CMK (cell line): ENCODE measurements at places on chromosomes 7 and 10.

- DNase-seq: no peak
These were observed 411 bp downstream of the BCCIP start for GRCh38 chr10:125823663-125824251.

DNA sequence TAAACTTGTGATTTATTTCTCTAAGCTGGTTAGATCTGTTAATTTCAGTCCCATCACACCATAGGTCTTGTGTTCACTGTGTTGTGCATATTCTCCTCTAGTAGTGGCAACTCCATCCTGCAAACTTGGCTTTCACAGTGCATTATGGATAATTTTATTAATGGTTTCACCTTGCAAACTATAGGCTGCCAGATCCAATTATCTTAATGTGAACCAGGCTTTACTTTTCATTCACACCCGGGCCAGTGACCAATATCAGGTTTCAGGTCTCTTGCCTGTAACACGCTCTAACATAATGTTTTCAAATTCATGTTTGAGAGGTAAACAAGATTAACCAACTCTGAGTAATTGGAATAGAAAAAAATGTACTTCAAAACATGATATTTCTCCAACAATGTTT is 1293.0 kb downstream of the REEP3 start:
- no peak for DNase-seq

DNA sequence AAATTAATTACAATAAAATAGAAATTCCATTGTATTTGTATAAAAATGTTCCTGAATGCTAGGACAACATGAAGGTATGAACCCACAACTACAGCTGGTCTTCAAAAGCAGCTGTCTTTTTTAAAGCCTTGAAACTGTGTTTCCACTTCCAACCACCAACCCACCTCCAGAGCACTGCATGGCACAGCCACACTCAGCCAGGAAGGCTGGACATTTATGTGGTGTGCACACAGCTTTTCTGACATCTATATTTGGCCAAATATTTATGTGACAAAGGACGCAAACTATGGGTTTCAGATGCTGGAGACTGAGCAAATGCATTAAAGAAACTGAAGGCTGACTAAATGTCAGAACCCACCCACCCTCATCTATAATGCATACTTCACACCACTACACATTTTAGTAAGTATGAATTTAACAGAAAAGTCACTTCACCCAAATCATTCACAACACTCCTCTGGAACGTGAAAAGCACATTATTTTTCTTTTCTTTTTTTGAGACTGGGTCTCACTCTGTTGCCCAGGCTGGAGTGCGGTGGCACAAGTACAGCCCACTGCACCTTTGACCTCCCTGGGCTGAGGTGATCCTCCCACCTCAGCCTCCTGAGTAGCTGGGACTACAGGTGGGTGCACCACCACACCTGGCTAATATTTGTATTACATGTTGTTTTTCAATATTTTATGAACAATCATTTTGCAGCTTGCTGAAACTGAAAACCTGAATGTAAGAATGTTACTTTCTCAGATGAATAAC is 27.9 kb upstream of the DAGLB start:
- DNase-seq: no peak

DNA sequence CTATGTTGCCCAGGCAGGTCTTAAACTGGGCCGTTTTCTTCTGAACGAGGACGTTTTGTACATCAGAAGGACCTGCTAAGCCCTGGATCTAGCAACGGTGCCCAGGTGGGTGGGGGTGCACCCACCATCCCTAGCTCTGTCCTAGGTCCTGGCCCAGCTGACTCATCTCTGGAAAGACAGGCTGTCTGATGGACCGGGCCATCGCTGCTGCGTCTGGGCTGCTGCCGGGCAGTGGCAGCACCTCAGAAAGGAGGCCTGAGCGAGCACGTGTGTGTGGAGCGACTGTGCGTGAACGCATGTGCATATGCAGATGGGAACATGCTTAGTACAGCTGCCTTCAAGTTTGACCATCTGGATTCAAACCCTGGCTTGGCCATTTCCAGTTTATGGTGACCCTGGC is 7.3 kb upstream of the ELFN1 start:
- DNase-seq: no peak

GRCh38 chr10:17685233-17685840 is 41.4 kb downstream of the STAM start:
- no peak for DNase-seq

GRCh38 chr7:3194501-3195141 is 106.4 kb upstream of the SDK1 start:
- DNase-seq: no peak

DNA sequence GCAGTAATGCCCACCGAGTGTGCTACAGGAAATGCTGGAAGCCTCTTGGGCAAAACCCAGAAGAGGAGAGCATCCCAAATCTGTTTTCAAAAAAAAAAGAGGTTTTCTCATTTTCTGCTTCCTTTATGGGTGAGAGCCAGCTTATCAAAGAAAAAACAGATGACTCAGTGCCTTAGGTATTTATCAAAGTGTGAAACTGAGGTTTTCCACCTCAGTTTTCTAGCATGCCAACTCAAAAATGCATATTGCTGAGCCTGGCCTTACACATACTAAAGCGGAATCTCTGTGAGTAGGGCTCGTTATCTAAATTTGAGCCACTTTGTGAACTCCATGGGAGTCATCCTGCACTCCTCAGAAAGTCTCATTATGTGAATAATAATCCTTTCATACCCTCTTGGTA is 705.1 kb downstream of the SUGCT start:
- no peak for DNase-seq

DNA sequence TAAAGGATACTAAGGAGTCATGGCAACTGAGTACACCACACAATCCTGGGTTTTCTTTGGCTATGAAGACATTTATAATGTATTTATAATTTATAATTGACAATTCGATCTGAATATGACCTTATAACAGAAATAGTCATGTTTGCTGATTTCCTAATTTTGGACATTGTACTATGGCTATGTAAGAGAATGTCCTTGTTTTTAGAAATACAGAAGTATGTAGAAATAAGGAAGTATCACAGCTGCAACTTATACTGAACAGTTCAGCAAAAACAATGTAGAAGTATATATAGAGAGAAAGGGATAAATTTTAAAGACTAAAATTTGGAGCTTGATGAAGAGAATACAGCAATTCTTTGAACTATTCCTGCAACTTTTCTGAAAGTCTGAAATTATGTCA is 32.6 kb downstream of the PRLHR start:
- DNase-seq: no peak

DNA sequence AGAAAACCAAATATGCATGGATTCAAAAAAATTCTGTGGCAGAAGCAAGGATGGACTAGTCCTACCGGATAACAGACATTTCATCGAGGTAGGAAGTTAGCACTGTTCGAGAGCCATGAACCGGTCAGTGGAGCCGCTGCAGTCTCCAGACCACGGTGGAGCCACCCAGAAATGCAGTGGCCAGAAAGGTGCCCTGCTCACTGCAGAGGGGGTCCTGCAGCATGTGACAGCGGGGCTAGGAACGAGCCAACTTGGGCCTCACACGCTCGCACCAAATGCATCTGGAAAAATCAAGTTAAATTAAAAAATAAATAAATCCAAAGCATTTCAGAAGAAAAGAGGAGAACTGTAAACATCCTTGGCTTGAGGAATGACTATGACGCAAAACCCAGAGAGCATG is 13.1 kb upstream of the CFAP46 start:
- no peak for DNase-seq

DNA sequence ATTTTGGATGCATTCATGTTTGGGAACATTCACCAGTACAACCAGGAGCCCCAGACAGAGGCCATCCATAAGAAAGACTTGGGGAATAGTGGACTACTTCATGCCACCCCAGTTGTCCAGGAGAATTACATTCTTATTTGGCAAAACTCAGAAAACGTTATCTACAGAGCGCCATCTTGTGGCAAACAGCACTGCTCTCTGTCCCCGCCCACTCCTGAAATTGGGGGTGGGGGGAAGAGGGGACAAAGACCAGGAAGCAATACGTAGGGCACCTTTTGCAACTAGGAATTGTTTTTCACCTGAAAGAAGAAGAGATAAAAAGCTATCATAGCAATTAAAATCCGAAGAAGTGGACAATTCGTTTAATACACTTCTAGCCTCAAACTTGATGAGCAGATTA is 134.6 kb upstream of the MGMT start:
- no peak for DNase-seq

DNA sequence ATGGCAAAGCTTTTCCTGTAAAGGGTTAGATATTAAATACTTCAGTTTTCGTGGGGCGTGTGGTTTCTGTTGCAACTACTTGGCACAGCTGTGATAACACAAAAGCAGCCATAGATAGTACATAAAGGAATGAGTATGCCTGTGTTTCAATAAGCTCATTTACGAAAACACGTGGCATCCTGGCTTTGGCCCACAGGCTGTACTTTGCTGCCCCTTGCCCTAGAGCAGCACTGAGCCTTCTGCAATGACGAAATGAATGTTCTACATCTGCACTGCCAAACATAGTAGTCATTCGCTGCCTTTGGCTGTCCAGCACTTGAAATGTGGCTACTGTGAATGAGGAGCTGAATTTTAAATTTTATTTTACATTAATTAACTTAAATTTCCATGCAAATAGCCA is 376.2 kb upstream of the TPK1 start:
- no peak for DNase-seq

- DNase-seq: peak; percentile 7
These were observed 43.7 kb downstream of the DNAJB9 start for GRCh38 chr7:108613147-108613948.

GRCh38 chr10:70518695-70519094 is 40.1 kb downstream of the PALD1 start:
- DNase-seq: no peak

DNA sequence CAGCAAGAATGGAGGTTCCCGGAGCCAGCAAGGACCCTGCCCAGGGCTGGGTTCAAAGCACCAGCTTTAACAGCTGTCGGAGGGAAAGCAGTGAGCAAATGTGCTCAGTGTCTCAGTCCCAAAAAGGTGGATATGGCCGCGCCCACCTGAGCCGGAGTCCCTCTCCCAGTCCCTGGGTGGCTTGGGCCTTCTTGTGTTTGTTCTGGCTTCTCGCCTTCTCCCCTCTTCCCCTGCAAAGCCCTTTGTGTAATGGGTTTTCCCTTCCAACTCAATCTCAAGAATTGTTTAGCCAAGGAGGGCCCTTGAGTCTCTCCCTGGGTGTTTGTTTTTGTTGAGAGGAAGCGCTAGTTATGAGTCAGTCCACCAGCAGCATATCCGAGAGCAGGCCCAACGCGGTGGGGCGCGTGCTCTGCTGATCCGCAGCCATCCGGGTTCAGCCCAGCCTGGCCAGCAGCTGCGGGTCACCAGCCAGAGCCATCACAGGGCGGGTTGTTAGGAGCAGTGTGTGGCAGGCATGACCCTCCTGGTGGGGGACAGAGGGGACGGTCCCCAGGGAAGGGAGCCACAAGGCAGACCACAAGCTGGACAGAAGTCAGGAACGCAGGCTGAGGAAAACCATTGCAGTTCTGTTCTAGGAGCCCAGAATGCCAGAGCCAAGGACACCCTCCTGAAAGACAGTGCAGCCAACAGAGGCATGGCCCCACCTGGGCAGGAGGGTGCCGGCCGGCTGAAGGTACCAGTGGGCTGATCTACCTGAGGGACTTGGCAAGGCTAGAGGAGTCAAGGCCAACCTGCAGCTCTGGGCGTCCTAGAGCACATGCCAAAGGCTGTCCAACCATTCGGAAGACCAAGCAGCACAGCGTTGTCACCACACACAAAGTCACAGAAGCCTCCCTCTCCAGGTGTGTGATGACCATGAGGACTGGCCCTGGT is 21.3 kb downstream of the CALML3 start:
- DNase-seq: no peak

GRCh38 chr7:111953611-111954010 is 252.6 kb downstream of the DOCK4 start:
- no peak for DNase-seq

- no peak for DNase-seq
These were observed 160.3 kb downstream of the PAXIP1 start for GRCh38 chr7:154842591-154842990.

GRCh38 chr10:13686331-13686752 is 99.6 kb downstream of the PRPF18 start:
- DNase-seq: no peak

DNA sequence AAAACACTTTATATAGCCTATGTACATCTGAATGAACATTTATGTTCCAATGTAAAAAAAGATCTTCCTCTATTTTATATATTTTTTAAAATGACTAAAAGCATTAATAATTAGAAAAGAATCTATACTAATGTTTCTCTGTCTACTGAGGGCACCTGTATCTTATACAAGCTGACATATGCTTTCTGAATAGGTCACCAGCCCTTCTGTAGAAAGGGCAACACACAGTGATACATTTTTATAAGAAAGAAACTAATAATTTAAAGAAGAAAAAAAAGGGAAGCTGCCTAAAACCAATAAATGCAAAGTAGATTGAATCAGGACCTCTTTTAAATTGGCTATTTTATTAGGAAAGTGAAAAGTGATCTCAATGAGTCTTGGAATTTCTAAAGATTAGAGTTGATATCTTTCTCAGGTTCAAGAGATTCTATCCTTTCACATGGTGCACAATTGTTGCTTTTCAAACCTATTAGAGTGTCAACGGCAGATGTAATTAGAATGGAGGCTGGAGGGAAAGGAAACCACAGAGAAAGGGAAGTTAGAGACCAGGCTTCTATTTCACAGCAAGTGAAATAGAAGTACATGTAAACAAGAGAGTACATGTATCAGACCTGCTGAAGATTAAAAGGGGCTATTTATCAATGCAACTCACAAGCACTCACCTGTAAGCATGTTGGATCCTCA is 6.3 kb downstream of the MTPN start:
- DNase-seq: no peak

DNA sequence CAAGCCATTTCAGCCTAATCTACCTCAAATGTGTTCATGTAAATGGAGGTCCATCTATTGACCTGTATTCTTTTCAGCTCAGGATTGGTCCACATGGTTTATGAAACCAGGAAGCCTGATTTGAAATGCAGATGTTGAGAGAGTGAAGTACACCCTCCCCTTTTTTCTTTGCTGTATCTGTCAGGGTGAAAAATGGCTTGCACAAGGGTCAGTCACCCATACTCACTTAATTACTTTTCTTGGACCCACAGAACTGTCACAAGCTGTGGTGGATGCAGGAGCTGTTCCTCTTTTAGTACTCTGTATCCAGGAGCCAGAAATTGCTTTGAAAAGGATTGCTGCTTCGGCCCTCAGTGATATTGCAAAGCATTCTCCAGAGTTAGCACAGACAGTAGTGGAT is 41.2 kb downstream of the SPAG6 start:
- no peak for DNase-seq

- DNase-seq: no peak
These were observed 17.6 kb downstream of the BHLHA15 start for GRCh38 chr7:98228801-98229200.

DNA sequence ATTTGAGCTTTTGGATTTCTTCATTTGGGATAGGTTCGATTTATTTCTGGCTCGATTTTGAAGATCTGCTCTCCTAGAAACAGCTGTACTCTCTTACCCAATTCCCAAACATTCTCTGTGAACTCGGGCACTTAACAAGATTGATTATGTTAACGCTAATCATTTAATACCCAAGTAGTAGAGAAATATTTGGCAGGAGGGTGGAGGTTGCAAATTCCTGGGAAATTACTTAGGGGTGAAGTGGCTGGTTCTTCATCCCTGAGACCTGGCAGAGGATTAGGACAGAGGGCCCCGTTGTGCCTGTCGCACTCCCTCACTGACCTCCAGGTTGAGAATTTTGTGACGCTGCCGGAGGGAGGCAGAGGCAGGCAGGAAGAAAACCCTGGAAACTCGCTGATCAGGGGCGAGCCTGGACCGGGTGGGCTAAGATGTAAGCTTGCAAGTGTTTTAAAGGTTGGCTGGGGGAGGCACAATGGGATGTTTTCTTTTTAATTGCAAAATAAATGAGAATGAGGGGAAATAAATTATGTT is 182.6 kb downstream of the TCF7L2 start:
- no peak for DNase-seq

GRCh38 chr7:129514683-129515082 is 12.4 kb downstream of the SMKR1 start:
- DNase-seq: no peak

- no peak for DNase-seq
These were observed 35.2 kb upstream of the HECW1 start for GRCh38 chr7:43077285-43077684.
